ENCODE measurements at places on chromosomes 16 and 17.

GRCh38 chr16:3487521-3488410 is 7.5 kb downstream of the C16orf90 start:
- no peak for DNase-seq

DNA sequence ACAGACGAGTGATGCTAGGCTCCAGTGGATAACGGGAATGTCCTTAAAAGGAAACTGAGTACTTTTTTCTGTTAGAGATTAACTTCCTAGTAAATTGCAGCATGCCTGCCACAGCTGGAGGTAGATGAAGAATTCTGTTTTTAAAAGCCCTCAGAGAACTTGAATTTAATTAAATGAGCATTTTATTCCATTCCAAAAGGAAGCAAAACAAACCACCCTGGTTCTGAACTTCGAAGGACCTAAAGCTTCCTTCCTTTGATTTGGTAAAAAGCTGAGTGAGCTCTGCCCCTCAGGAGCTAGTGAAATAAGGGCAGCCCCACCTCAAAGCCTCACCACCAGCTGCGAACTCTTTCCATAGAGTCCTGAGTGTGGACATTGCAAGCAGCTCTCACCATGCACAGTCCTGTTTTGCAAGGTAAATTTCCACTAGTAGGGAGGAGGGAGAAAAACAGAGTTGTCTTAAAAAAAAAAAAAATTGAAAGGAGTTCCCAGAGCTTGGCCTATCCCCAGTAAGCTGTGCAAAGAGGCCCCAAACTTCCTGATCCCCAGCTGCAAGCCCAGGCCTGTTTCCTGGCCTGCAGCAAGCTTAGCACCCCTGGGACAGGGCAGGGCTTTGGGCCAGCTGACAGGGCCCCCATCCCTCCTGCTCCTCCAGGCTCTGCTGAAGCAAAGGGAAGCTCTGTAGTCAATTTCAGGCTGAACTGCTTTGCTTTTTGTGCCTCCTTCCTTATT is 11.2 kb downstream of the CHD9NB start:
- DNase-seq, result no peak

- DNase-seq, result peak; percentile 84
These were observed at the start of gene MIEF2 for GRCh38 chr17:18260332-18261145. Gene MIEF2 (plus strand): TSS chr17:18260662. CDS start chr17:18262721, 2,059 bp downstream.

- no peak for DNase-seq
These were observed 34.9 kb upstream of the ZC3H18 start for GRCh38 chr16:88535191-88535856.

DNA sequence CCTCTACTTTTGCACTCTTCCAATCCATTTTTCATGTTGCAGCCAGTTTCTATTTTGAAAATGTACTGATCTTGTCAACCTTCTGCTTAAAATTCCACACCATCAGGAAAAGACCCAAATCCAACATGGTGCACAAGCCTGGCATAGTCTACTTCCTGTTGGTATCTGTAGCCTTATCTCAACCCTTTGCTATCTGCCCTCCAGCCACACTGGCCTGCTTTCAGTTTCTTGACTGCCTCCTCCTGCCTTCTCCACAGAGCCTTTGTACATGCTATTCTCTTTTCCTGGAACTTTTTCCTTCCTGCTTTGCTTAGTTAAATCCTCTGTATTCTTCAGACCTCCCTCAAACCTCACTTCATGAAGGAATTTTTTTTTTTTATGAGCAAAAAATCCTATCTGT is 31.5 kb downstream of the NLRP1 start:
- DNase-seq, result no peak

- no peak for DNase-seq
These were observed 63.6 kb downstream of the PLCG2 start for GRCh38 chr16:81842564-81843242.

GRCh38 chr17:46950997-46951621 is 27.9 kb downstream of the RPRML start:
- DNase-seq, result no peak

- DNase-seq, result no peak
These were observed 184.9 kb downstream of the PARN start for GRCh38 chr16:14444979-14445810.

- no peak for DNase-seq
These were observed 18.7 kb upstream of the ZNF750 start for GRCh38 chr17:82858376-82859126.

- DNase-seq, result no peak
These were observed 32.4 kb upstream of the NF1 start for GRCh38 chr17:31062346-31062745.

DNA sequence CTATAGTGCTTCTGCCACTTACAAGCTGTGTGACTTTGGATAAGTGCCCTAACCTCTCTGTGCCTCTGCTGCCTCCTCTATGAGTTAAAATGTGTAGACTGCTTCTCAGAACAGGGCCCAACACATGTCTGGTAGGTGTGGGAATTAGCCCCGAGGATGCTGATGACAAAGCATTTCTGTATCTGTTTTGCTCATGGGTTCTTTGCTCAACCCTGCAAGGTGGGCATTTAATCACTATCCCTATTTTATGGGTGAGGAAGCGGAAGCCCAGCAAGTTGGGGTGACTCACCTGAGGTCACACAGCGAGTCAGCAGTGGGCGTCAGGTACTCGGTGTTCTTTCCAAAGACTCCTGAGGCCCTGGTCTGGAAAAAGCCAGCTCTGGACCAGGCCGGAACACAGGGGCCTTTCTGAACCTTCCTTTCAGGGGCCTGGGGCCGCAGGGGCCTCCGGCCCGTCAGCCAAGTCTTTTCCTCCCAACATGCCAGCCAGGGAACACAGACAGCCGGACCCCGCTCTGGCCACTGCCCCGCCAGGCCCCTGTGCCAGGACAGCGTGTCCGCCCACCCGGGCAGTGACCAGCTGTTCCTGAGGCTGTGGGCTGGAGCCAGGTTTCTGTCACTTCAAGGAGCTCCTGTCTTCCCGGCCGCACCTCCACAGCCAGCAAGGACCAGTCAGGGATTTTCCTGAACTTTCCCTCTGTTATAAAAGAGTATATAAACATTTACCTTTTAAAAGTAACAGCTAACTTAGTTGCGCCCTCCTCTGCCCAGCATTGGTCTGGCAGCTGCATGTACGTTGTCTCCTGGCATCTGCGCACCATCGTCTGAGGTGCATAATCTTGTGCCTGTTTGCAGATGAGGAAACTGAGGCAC is 62.5 kb downstream of the SREBF1 start:
- no peak for DNase-seq
